Thyroid gland (tissue), 4 donors: ENCODE measurements at places on chromosomes 2 and 18.

GRCh38 chr2:217014328-217015105 is 154.7 kb upstream of the TNP1 start:
- no peak for DNase-seq

DNA sequence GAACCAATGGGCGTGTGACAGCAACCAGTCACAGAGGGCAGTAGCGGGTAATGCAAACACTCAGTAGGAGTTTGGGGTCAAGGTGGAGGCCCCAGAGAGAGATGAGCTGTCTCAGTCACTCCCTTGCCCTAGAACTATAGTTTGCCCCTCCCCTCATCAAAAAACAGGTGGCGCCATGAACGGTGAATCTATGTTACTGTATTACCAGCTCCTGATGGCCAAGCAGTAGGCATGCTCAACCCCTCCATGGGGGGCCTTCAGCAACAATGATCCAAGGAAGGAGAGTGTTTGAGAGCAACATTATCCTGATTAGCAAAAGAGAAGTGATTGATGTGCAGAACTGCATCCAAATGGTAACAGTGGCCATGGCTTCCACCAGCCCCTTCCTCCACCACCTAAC is 30.4 kb downstream of the TRABD2A start:
- DNase-seq = no peak

DNA sequence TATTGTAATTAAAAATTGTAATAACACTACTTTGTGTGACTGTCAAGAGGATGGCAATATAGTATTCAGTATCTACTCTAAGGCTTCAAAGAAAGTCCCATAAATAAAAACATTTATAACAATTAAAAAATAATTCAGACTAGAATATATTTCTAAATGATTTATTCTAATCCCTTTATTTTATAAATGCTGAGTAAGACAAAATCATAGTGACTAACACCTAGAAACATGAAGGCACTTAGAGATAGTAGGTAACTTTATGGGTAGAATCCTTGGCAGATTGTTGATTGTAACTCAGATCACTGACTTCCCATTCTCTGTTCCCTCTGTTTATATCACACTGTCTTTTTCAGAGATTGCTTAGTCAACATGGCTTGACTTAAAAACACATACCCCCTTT is 78.6 kb upstream of the EPB41L5 start:
- no peak for DNase-seq

DNA sequence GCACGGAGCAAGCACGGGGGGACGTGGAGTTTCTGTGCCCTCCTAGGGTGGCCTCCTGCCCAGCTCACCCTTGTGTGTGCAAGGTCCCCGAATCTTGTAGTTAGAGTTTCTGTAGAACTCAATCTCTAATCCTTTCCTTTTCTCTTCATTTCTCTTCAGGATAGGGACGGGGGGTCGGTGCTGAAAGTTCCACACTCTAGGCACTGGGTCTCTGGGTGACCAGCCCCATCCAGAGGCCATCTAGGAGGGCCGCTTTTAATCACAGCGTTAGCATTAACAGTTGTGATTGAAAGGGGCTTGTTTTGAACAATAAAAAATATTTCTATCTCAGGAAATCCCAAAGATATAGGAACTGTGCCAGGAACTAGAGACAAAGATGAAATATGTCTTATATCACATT is 10.5 kb downstream of the SOCS6 start:
- DNase-seq = no peak

DNA sequence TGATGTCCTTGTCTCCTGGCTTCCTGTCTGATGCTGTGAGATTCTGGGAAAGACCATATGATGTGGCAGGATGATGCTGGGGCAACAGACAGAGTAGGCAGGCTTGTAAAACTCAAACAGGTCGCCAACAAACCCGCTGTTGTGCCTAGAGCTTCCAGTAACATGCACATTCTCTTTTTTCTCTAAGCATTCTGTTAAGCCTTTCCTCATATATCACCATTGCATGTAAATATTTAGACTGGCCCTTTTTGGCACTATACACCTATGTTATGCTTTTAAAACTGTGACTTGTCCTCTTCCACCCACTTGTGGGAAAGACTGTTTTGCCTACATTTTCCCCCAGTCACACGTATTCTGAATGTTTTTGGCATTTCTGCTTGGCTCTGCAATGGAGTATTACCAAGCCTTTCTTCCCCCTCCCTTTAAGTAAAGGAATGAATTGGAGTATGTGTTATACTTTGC is 250.4 kb upstream of the TANK start:
- DNase-seq = no peak
